ENCODE measurements at places on chromosomes 1 and 21. TPM values are rescaled to one million over a fixed set of nuclear protein-coding genes. Genes with fewer than 3 reads are reported as not detected.
A peak's percentile ranks its signal among the peaks of the same experiment; 100 is the strongest.

The FLG gene
- total RNA-seq: 2.8 TPM

- H3K4me1 ChIP-seq: no peaks in the 10 kb centered on the region
- no peaks in the 10 kb centered on the region for H3K36me3 ChIP-seq
- H3K27ac ChIP-seq: no peak overlapping the region
- no peak for DNase-seq
- no peak overlapping the region for H3K4me3 ChIP-seq
Measured at GRCh38 chr1:82143108-82143833, 342.5 kb downstream of the ADGRL2 start.

The TMEM201 gene
- 10.9 TPM for total RNA-seq

GRCh38 chr21:45542667-45543370 is 579 bp upstream of the SLC19A1 start:
- H3K27me3 ChIP-seq: no peaks in the 10 kb centered on the region
- DNase-seq: no peak
- no peak overlapping the region for H3K27ac ChIP-seq
- H3K4me3 ChIP-seq: no peak overlapping the region

DNA sequence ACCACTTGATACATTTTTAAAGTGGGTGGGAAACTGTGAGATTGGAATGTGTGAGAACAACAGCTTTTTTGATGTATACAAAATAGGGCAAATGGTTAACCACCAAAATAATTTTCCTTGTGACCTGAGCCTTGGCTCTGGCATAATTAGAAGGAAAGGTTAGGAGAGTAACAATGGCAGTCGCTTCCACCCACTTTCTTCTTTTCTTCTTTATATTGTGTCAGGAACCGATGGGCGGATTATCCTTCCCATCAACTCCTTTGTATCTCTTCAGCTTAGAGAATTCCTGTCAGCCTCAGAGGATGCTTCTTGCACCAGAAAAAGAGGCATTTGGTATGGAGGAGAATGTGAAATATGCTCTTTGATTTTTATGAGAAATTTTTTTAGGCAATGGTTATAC is 90.6 kb downstream of the SDCCAG8 start:
- no peaks in the 10 kb centered on the region for H3K4me1 ChIP-seq
- no peak overlapping the region for H3K4me3 ChIP-seq
- no peak for DNase-seq
- H3K36me3 ChIP-seq: peaks cover 17% of the 10 kb centered on the region
- H3K27me3 ChIP-seq: no peaks in the 10 kb centered on the region
- no peak overlapping the region for H3K27ac ChIP-seq

GRCh38 chr1:25642574-25643108 is 26.1 kb downstream of the MAN1C1 start:
- DNase-seq: peak; percentile 39
- H3K36me3 ChIP-seq: no peaks in the 10 kb centered on the region
- H3K4me3 ChIP-seq: no peak overlapping the region
- no peaks in the 10 kb centered on the region for H3K4me1 ChIP-seq
- H3K27ac ChIP-seq: no peak overlapping the region

- no peak for DNase-seq
- no peak overlapping the region for H3K4me3 ChIP-seq
- H3K4me1 ChIP-seq: no peaks in the 10 kb centered on the region
- H3K27me3 ChIP-seq: peaks cover 26% of the 10 kb centered on the region
Measured at GRCh38 chr1:22277662-22278061, 134.8 kb upstream of the WNT4 start.

The OR2L2 gene
- total RNA-seq: not detected

The SH2D2A gene
- 0.89 TPM for total RNA-seq

DNA sequence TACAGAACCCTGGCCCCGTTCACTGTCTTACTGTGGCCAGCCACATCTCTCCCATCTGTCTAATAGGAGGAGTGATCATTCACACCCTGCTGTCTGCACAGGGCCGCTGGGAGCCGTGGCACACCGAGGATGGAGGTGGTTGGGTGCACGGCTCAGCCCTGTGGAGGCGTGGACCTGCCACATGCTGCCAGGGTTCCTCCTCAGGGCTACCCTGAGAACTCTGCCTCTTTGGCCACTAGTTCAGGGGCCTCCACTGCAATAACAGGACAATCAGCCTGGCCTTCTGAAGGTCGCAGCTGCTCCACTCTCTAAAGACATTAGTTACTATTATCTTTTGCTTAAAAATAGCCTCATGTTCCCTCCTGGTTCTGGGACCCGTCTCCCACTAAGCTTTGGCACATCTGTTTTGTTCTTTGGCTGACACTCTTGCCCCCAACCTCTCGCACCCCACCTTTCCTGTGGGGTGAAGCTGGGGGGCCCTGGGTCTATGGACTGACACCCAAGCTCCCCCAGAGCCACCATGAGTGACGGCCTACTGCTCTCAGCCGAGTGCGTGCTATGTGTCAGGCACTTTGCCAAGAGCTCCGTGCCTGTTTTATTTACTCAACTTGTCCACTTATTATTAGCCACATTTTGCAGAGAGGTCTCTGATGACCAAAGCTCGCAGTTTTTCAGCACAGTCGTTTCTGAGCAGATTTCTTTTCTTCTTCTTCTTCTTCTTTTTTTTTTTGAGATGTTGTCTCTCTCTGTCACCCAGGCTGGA is 66.3 kb downstream of the ARHGEF10L start:
- no peaks in the 10 kb centered on the region for H3K4me1 ChIP-seq
- no peak overlapping the region for H3K4me3 ChIP-seq
- DNase-seq: no peak

GRCh38 chr1:183871142-183871541 is 66.2 kb downstream of the RGL1 start:
- DNase-seq: peak; percentile 70
- no peaks in the 10 kb centered on the region for H3K27me3 ChIP-seq
- peaks cover 15% of the 10 kb centered on the region for H3K4me1 ChIP-seq
- no peak overlapping the region for H3K4me3 ChIP-seq

DNA sequence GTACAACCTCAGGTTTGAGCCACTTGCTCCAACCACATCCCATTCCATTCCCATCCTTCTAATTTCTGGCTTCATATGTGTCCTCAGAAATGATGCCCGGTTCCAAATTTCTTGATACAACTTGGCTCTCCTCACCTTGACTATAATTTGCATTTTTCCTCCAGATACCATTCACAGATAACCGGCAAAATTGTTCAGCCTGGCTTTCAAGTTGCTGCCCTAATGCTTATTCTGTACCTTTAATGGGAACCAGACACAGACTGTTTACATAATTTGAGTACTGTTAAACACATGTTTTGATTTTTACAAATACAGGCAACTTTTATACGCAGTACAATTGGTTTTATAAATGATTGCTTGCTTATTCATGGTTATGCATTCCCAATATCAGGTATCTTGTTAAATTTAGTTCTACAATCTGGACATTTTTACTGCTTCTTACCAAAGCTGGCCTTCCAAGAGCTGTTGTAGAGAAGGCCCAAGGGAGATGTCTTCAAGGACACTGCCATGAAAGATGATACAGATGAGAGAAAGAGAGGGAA is 649.5 kb upstream of the CAMK1G start:
- no peaks in the 10 kb centered on the region for H3K36me3 ChIP-seq
- DNase-seq: no peak
- H3K4me1 ChIP-seq: no peaks in the 10 kb centered on the region
- H3K27me3 ChIP-seq: no peaks in the 10 kb centered on the region

The UAP1 gene
- 88.8 TPM for total RNA-seq

- no peaks in the 10 kb centered on the region for H3K4me1 ChIP-seq
- no peaks in the 10 kb centered on the region for H3K27me3 ChIP-seq
Measured at GRCh38 chr1:183702813-183703198, 49.7 kb upstream of the APOBEC4 start.

The YRDC gene
- total RNA-seq: 25.9 TPM

GRCh38 chr1:183291216-183291762 is 105.2 kb downstream of the LAMC2 start:
- DNase-seq: peak; percentile 45
- no peaks in the 10 kb centered on the region for H3K36me3 ChIP-seq
- H3K4me3 ChIP-seq: no peak overlapping the region
- H3K27ac ChIP-seq: peak overlapping the region; percentile 52

- peaks cover 2% of the 10 kb centered on the region for H3K36me3 ChIP-seq
- H3K4me1 ChIP-seq: no peaks in the 10 kb centered on the region
- no peak for DNase-seq
- H3K4me3 ChIP-seq: no peak overlapping the region
- H3K27me3 ChIP-seq: no peaks in the 10 kb centered on the region
- H3K27ac ChIP-seq: no peak overlapping the region
Measured at GRCh38 chr1:211947396-211948295, 87.7 kb downstream of the INTS7 start.

DNA sequence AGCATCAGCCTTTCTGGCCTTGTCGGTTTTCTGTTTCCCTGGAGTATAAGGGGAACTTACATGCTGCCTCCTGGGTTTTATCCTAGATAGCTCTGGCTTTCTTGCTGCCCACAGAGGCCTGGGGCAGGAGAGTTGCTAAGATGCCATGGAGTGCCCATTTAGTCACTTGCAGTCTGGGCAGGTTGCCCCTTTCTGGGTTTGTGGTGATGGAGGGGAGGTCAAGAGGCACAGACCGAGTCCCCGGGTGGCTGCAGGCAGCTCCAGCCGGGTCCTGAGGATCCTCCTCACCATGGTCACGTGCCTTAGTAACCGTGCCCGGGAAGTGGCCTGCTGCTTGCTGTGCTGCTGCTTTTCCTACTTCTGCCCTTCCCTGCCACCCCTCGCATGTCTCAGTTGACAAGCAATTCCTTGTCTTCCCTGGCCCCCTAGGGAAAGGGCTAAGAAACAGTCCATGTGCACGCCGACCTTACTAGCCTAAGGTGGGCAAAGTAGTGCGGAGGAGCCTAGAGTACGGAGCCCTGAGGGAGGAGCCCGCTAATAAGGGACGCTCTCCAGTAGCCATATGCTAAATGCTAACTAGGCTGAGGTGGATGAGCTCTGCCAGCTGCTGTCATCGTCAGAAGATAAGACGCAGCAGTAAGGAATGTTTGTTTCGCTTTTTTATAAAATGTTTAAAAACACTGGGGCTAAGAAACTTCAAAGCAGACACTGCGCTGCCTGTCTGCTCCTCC is 34.8 kb downstream of the CLCA1 start:
- DNase-seq: no peak
- peaks cover 20% of the 10 kb centered on the region for H3K4me1 ChIP-seq
- H3K27me3 ChIP-seq: no peaks in the 10 kb centered on the region
- no peaks in the 10 kb centered on the region for H3K36me3 ChIP-seq
- peak overlapping the region; percentile 59 for H3K27ac ChIP-seq
- H3K4me3 ChIP-seq: no peak overlapping the region

DNA sequence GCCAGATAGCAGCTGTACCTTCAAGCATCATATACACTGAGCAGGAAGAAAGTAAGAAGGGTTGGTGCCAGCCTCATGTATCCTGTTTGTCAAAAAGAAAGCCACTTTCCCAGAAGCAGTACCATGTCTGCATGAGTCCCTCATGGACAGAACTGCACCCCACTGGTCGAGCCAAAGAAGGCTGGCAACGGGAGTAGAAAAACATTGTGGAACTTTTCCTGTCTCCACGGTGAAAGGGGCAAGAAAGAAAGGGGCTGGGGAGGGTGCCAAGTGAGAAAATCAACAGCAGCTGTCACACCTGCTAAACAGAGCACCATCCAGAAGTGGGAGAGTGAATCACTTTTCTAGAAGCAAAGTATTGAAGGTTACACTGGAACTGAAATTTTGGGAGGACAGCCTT is 621.7 kb downstream of the LMO4 start:
- no peak overlapping the region for H3K27ac ChIP-seq
- H3K27me3 ChIP-seq: no peaks in the 10 kb centered on the region
- no peak overlapping the region for H3K4me3 ChIP-seq
- H3K36me3 ChIP-seq: no peaks in the 10 kb centered on the region
- DNase-seq: no peak

DNA sequence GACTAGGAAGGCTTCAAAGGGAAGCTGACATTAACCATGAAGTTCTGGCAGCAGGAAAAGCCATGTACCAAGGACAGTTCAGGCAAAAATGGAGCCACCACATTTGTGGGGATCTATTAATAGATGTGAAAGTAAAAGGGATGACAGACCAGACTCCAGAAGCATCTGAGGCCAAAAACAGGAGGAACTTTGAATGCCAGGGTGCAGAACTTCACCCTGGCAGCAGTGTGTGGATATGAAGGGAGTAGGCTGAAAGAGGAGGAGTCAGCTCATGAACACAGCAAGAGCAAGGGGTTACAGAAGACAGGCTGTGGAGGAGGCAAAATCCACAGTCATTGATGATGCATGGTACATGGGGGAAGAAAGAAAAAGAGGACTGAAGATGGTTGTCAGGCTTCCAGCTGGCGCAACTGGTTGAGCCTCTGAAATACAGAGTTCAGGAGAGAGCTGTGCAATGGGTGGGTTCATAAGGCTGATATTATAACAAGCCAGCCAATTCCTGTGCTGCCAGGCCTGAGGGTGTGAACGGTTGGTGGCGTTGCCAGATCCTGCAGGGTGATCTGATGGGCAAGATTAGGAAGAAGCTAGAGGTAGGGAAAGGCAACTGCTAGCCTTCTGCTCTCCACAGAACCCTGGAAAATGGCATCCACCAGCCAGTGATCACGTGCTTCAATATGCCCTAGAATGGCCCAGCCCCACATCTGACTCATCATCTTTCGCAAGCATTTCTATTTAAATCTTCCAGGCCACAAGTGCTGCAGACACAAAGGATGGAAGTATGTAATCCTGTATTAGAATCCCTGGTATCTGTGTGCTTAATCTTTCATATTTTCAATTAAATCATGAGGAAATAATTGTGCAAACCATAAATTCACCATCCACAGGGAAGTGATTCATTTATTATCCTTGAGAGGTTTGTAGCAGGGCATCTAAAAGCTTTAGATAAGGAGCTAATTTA is 81.9 kb downstream of the SLC25A24 start:
- H3K27ac ChIP-seq: no peak overlapping the region
- no peaks in the 10 kb centered on the region for H3K36me3 ChIP-seq
- DNase-seq: peak; percentile 74
- no peak overlapping the region for H3K4me3 ChIP-seq
- H3K4me1 ChIP-seq: no peaks in the 10 kb centered on the region

The GREM2 gene
- 0.50 TPM for total RNA-seq

DNA sequence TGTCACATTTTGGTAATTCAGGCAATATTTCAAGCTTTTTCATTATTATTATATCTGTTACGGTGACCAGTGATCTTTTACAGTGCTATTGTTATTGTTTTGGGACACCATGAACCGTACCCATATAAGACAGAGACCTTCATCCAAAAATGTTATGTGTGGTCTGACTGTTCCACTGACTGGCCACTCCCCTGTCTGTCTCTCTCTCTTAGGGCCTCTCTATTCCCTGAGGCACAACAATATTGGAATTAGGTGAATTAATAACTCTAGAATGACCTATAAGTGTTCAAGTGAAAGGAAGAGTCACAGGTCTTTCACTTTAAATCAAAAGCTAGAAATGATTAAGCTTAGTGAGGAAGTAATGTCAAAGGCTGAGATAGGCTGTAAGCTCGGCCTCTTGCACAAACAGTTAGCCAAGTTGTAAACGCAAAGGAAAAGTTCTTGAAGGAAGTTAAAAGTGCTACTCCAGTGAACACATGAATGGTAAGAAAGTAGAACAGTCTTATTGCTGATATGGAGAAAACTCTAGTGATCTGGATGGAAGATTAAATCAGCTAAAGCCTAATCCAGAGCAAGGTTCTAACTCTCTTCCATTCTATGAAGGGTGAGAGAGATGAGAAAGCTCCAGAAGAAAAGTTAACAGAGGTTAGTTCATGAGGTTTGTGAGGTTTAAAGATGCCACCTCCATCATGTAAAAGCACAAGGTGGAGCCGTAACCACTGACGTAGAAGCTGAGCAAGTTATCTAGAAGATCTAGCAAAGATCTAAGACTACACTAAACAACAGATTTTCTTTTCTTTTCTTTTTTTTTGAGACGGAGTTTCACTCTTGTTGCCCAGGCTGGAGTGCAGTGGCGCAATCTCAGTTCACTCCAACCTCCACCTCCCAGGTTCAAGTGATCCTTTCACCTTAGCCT is 19.7 kb upstream of the DIPK1A start:
- H3K4me1 ChIP-seq: no peaks in the 10 kb centered on the region
- no peak overlapping the region for H3K4me3 ChIP-seq
- no peaks in the 10 kb centered on the region for H3K36me3 ChIP-seq
- H3K27ac ChIP-seq: no peak overlapping the region
- H3K27me3 ChIP-seq: no peaks in the 10 kb centered on the region
- no peak for DNase-seq
